ENCODE measurements at places on chromosomes 5 and 9.

DNA sequence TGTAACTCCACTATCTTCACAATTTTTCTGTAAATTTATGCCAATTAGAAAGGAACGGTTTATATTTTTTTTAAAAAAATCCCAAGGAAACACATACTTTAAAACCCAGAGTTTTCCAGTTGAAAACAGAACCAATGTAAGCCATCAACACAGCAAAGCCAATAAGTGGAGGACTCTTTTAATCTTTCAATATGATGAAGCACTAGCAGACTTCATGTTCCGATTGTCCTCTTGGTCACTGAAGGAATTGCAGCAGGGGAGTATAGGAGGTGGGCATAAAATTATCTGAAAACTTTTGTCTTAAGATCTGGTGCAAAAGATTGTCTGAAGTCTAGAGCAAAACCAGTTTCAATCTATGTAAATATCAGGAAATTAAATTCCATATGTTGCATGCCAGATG is 102.1 kb upstream of the PAPPA start:
- no peak for DNase-seq

DNA sequence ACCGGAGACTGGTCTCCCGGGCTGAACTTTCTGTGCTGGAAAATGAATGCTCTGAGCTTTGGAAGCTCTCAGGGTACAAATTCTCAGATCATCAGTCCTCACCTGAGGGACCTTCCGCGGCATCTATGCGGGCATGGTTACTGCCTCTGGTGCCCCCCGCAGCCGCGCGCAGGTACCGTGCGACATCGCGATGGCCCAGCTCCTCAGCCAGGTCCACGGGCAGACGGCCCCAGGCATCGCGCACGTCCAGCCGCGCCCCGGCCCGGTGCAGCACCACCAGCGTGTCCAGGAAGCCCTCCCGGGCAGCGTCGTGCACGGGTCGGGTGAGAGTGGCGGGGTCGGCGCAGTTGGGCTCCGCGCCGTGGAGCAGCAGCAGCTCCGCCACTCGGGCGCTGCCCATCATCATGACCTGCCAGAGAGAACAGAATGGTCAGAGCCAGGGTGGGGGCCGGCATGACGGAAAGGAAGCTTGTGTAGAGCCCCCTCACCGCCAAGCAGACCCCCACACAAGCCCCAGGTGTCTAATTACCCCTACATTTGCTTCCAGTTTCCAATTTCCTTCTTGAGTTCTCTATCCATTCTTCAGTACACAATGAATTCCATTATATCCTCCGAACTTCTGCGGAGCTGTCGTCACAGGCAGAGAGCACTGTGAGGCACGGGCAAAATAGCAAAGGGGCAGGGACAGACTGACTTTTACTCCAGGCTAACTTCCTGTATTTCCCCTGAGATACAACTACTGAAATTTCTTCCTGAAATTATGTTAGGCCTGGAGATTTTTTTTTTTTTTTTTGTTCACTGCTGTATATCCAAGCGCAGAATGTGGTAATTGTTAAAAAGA is 23.2 kb downstream of the CDKN2A start:
- DNase-seq, result no peak

DNA sequence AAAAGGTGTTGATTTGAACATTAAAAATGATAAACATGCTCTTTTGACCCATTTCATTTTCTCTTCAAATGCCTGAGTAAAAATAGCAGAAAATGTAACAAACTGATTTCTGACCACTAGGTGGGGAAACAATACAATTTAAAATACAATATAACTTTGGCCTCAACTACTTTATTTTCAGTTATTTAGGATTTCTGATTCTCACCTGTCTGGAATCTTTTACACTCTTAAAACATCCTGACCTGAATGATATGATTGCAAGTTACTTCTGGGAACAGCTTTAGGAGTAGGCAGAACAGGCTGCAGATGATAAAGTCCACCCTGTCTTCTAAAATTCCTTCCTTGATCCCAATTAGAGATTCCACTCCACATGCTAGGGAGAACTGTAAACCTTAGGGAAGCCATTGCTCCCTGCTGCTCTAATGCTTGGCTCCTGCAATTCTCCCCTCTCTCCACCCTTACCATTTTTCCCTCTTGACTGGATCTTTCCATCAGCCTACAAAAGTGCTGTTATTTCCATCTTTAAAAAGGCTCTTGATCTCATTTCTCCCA is 70.3 kb downstream of the FYB1 start:
- DNase-seq, result no peak

GRCh38 chr5:140821375-140822280 is at the start of gene PCDHA5:
Gene PCDHA5, plus strand, starts transcription at chr5:140821613.
- DNase-seq, result no peak

GRCh38 chr5:141039061-141039460 is 12.1 kb upstream of the PCDHB1 start:
- no peak for DNase-seq

DNA sequence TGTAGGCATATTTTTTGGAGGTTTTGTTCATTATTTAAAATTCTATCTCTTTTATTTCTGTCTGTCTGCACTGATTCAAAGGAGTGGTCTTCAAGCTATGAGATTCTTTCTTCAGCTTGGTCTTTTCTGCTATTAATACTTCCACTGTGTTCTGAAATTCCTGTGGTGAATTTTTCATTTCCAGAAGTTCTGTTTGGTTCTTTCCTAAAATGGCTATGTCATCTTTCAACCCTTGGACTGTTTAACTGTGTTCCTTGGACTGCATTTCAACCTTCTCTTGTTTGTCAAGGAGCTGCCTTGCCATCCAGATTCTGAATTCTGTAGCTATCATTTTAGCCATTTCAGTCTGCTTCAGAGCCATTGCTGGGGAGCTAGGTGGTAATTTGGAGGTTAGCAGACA is 76.3 kb downstream of the CERT1 start:
- no peak for DNase-seq

DNA sequence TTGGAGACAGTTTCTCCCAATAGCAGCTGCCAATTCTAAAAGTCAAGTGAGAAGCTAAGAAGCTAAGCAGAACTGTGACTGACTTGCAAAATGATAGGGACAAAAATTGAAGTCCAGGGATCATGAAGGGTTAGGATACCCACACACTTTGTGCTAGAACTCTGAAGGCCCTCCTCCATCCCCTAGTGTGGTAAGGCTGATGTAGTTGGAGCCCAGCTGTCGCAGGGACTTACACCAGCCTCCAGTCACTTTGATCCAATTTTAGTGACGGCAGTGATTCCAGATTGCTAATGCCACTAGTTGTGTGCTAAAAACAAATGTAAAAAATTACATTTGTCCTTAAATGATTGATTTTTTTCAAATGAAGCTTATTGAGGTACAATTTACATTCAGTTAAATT is 742.7 kb upstream of the ZNF608 start:
- no peak for DNase-seq

DNA sequence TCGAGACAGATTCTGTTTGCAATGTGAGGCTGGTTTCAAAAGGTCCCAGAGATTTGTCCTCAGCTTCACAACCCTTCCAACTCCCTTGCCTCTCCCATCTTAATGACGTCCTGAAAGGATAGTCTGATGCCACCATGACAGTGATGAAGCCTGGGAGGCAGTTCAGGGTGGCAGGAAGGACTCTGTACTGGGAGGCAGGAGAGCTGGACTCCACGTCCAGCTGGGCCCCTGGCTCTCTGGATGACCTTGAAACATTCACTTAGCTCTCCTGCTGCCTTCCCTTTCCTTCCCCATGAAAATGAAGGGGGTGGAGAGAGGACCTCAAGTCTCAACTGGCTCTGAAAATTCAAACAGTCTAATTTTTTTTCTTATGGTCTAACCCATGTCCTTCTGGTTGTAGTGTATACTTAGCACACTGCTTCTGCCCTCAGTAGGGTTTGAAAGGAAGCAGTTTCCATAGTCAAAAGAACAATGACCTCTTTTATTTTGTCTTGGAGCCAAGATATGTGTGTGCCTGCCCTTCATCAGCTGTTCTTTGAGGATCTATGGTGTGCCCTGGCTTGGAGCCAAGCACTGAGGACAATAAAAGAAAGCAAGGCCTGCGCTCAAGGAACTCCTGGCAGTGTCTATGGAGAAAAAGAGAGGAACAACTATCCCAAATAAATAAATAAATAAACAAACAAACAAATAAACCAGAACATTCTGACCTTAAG is 188.3 kb downstream of the GRIA1 start:
- no peak for DNase-seq

DNA sequence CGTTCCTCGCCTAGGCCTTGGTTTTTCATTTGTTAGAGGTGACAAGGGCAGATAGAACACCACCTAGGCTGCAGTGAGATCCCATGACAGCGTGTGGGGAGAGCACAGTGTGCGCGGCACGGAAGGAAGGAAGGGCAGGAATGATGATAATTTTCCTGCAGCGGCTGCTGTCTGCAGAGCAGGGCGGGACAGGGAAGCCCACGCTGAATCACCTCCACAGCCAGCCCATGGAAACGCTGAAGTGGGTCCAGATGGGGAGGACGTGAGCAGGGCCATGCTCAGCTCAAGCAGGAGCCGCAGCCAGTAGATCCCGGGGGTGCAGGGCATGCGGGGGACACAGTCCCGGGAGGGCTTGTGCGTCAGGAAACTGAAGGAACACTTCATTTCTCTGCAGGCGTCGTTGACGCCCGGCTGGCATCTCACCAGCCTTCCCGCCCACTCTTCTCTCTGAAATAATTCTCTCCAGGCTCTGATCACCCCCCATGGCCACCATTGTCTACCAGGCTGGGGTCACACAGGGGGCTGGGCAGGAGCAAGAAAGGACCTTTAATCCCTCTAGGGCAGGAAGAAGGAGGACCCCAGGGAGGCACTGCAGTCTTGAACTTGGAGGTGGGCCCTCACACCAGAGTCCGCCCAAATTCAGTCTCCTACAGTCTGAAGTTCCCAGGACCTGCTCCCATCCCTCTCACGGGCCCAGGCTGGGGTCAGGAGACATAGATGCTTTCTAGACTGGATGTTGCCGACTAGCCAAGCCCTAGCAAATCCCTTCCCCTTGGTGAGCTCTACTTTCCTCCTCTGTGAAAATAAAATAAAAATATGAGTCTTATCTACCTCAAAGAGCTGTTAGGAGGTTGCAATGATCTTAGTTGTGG is 20.9 kb upstream of the SYNPO start:
- no peak for DNase-seq

- DNase-seq, result no peak
These were observed 47.6 kb downstream of the ECPAS start for GRCh38 chr9:111436571-111436970.

All from memory B cell (primary cell).